ENCODE measurements at places on chromosomes 7 and 10.

GRCh38 chr7:158581440-158582088 is 6.1 kb downstream of the PTPRN2 start:
- DNase-seq, result no peak

GRCh38 chr7:70044064-70044463 is 445.8 kb downstream of the AUTS2 start:
- DNase-seq, result no peak

- DNase-seq, result peak; percentile 76
Observed at GRCh38 chr10:88582806-88583583, at the start of gene RNLS. RNLS (minus strand) TSS chr10:88583318.

DNA sequence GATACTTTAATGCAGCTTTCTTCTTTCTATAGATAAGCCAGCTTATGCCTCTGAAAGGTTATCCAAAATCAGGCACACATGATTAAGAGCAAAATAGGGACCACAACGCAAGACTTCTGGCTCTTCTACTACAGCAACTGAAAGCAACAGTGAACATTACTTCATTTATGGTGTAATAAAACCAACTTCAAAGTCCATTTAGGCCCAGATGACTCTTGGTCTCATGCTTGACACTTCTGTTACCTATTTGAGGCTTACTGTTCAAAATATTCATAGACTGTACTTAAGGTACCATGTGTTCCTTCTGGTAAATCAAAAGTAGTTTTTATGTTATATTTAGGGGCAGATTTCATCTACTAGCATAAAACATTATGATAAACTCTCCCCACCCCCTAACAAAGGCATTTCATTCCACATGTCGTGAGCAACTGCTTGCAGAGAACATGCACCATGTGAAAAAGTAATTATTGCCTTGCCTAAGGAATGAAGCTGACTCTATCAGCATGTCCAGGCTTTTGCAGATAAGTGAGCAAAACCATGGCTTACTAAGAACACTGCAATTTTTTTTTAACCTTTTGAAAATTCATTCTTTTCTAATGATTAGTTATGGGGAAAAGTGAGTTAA is 154.9 kb upstream of the ITGB1 start:
- no peak for DNase-seq

DNA sequence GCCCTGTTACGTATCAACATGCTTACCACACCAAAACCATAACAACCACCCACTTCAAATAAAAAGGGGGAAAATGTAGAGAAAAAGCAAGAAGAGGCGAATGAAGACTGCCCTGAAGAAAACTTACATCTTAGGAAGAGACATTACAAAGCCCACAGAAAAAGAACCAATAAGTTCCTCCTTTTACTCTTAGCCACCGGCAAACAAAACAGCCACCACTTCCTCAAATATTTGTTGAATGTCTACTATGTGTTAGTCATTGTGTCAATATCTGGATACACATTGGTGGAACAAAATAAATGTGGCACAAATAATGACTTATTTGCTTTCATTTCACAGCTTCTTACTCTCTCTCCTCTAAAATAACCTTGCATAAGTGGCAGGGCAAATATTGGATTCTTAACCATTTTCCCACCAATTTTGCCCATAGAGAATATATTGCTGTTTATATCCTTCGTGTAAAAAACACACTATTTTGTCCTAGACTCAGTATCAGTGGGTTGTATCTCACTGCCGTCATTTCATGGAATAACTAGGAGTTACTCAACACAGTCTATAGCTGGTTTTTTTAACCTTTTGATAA is 106.8 kb downstream of the ANK3 start:
- no peak for DNase-seq

DNA sequence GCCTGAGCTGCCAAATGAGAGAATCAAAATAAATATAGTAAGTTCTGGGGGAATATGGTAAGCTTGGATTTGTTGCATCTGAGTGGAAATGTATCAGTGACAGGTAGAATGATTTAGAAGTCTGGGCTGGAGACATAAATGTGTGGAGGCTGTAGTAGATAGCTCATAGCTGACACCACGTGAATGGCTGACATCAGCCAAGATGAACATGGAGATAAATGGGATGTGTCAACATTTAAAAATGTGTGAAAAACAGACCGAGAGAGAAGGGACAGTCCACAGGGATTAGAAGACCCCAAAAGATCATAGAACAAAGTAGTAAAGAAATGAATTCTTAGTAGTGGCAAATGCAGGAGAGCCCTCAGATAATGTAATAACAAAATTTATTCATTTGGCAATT is 40.9 kb downstream of the NAMPT start:
- no peak for DNase-seq

DNA sequence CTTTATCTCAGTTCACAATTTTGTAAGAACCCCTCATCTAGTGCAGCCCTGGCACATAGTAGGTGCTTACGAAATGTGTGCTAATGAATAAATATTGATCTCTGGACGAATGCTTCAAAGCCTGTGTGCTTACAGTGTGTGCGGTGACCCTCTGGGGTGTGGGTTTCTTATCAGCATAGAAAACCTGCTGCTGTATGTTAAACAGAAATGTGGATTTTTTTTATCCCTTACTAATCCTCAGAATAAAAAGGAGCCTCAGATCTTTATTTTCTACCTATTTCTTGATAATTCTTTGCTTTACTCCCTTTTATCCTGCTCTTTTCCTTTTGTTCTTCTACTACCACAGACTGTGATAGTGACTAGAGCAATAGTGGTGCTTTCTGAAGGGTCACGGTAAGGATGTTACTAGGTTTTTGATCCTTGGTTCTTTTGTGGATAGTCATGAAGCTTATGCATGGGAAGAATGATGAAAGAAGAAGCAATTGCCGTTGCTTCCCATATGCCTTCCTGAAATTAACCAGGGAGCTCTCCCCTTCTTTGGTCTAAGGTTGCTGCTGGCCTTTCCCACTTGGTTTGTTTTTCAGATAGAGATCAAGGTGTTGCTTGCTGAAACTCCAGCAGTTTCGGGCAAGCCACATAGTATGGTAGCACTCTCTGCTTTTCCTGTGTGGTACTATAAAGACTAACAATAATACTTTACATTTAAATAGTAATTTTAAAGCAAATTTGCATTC is 44.7 kb downstream of the SPAG6 start:
- DNase-seq, result no peak

DNA sequence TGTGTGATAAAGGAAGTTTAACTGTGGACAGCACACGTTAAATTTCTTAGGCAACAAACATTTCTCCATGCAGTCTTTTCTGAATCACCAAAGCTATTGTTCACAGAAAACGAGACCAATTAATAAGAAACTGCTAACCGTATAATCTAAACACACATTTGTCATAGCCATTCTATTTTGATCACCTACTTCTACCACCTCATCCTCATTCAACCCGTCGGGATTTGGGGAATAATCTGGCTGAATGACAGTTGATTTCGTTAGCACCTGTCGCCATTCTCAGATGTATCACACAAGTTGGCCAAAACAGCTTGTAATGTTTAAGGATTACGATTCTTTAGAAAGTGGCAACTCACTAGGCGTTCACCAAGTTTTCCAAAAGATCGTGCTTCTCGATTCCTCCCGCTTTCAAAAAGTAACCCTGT is 1.2 kb downstream of the EZH2 start:
- no peak for DNase-seq

DNA sequence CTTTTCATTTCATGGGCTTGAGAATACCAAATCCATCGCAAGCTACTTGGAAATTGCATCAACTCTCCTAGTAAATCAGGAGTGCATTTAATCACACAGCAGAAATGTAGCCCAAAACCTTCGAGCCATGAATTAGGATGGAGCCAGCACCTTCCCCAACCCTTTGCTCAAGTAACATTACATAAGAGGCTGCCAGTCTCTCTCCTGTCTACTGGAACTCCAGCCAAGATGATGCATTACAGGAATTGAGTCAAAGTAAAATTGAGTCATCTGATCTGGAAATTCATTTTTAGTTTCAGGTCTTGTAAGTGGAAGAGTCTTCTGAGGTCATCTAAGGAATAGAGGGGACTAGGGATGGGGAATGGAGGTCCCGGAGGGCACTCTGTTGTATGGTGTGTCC is 69.7 kb upstream of the FHIP2A start:
- DNase-seq, result no peak

DNA sequence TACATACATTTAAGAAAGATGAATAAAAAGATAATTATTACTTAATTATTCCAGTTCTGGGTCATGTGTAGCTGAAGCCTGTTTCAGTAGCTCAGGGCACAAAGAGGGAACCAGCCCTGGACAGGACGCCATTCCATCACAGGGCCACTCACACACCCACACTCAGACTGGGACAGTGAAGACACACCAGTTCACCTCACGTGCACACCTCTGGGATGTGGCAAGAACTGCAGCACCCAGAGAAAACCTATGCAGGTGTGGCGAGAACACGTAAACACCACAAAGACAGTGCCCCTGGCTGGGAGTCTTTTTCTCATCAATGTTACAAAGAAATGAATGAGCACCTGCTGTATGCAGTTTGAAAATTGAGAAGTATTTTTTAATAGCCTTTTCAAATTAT is 1.6 kb upstream of the IDI1 start:
- DNase-seq, result peak; percentile 75

GRCh38 chr7:25173184-25173583 is 48.1 kb upstream of the CYCS start:
- no peak for DNase-seq
